Activated T-cell treated with anti-CD3 and anti-CD28 coated beads, Interleukin-2, amount 50 U/mL, for 72 hours (primary cell): ENCODE measurements at places on chromosomes 6 and 20.

DNA sequence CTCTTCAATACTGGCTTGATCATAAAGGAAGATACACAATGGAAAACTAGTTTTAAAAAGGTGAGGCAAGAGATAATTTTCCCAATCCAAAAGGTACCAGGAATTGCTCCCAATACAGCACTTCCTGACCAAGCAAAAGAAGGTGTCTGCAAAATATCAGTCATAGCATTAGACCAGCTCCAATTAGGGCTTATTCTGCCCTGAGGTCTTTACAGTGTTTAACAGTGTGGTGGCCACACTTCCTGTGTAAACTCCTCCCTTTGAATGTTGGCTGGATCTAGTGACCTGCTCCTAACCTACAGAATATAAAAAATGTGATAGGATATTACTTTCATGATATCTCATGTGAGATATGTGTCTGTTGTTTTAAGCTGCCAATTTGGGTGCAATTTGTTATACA is 57.1 kb upstream of the BTN3A2 start:
- DNase-seq = no peak

GRCh38 chr6:168374051-168374502 is 54.5 kb upstream of the DACT2 start:
- no peak for DNase-seq

DNA sequence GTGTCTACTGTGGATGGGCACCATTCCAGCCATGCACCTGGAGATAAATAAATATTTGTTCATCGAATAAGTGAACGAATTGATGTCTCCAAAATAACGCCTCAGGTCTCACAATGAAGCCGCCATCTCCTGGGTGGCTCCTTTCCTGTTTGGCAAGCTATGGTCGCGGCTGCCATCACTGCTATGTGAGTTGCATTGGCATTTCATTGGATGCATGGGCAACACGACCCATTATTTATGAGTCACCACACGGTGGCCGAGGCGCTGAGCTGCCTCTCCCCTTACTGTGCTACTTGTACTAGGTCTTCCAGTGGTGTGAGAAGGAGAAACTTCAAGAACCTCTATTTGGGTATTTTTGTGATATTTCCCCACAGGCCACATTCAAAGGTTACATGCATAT is 21.3 kb upstream of the PDE10A start:
- no peak for DNase-seq

DNA sequence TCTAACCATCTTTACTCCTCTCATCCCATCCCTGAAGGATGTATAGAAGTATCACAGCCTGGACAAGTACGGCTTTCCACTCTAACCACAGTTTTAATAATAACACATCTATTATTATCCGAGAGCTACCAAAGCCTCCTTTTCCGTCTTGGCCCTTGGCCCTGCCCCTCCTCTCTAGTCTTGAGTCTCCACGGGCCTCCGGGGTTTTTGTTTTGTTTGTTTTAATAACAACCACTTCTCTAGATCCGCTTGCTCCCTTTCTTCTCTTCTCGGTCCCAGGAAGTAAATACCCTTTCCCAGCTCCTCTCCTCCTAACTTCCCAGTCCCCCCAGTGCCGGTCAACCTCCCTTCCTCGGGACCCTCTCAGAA is 661 bp downstream of the LCA5 start:
- DNase-seq = peak; percentile 3

DNA sequence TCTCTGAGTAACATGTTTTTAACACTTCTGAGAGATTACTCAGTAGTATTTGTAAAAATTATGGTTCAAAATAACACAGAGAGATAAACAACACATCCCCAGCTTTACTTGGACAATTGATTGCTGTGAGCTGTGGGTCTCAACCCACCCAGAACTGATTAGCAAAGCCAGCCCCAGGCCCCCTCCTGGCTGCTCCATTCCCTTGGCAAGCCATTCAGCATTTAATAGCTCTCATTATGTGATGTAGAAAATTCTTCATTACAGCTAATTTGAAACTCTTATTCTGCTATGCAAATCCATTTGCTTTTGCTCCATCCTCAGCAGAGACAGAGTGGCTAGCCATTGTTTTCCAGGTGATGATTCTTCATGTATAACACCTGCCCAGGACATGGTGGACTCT is 16.6 kb upstream of the SIRT5 start:
- no peak for DNase-seq

GRCh38 chr6:121437851-121438651 is 2.6 kb downstream of the GJA1 start:
- no peak for DNase-seq

DNA sequence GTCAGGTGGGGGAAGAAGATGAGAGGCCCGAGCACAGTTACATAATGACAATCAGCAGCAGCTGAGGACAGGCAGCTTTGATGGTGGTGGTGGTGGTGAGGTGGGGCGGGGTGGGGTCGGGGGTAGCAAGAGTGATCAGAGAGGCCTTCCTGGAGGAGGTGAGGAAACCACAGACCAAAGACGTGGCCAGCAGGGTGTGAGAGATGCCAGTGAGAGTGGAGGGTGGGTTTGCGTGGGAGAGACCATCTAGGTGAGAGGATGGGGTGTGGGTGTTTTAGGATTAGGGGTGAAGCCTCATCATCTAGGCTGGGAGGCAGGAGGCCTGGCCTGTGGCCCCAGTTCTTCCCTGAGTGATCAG is 76.0 kb upstream of the TOX2 start:
- peak; percentile 26 for DNase-seq

- DNase-seq = peak; percentile 32
Measured at GRCh38 chr20:43750774-43751166, 24.0 kb upstream of the GTSF1L start.

- DNase-seq = peak; percentile 55
Measured at GRCh38 chr20:3980260-3981131, 34.9 kb downstream of the RNF24 start.

DNA sequence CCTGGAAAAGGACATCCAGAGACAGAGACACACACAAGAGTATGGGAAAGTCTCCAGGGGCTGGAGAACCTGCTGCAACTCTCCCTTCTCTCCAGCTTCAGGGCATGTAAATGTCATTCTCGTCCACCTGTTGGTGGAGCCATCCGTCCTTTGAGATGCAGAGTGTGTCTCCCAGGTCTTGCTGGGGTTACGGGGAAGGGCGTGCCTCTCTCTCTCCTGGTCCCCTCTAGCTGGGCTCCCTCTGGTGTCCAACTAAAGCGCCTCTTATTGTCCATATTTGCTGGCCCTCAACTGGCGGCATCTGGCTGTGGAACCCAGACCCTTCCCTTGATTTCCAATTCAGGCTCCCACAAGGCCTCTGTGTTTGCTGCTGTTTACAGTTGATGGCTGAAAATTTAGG is 244.1 kb downstream of the BMP7 start:
- DNase-seq = no peak

DNA sequence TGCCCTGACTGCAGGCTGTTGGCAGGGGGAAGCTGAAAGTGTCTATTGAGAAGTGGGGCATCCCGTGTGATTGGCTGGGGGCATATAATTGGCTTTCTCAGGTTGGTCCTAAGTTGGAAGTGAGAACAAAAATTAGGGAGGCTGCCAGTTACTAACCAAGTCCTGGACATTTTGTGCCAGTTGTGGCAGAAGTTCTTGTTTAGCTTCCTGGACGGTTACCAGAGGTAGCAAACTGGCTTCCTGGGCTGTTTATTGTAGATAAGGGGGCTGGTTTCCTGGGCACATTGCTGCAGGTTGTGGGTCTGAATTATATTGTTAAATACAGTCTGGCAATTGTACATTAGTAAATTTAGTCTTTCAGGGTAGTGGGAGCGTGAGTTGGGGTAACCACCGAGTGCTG is 50.6 kb upstream of the SLC2A12 start:
- DNase-seq = no peak

DNA sequence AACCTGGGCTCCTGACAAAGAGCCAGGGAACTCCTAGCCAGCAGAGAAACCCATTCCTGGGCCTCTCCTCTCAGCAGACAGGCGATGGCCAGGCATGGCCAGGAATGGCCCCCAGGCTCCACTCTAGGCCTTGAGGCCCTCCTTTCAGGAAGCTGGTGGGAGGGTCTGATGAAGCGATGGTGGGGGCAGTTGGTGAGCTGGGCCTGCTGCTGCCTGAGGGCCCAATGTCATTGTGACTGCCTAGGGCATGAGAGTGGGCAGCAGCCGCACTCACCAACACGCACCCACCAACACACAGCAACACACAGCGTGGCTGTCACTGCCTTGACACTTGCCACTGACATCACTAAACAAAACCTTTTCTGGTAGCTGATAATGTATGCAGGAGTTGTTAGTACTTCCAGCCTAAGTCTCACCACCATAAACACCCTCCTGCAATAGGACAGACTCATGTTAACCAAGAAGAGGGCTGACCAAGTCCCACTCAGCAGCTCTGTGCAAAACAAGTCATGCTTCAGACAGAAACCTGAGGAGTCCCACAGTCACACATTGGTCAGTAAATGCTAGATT is 69.3 kb downstream of the ABHD12 start:
- DNase-seq = no peak

DNA sequence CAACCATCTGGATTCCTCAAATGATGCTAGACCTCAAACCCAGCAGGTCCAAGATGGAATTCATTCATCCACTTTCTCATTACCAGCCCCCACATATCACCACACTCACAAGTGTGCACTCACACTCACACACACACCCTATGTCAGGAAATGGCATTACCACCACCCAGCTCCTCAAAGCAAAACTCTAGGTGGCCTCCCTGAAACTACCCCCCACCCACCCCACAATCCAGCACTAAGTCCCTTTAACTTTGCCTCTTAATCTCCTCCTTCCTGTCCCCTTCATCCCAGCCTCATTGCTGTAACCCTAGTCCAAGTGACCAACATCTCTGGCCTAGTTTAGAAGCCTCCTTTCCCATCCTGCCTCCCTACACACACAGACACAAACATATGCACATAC is 109.4 kb downstream of the TNFAIP3 start:
- no peak for DNase-seq

DNA sequence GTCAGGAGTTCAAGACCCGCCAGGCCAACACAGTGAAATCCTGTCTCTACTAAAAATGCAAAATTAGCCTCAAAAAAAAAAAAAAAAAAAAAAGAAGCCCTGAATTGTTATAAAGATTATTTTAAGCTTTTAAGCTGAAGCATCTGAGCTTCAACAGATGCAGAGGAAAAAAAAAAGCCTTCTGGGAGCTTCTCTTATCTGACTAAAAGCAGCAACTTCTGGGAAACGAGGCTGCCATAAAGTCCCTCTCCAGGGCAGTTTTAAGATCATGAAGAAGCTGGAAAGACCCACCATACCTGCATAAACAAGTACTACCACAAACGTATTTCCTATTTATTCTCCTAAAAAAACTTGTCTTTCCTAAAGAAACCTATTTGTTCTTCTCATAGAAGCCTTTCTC is 3.6 kb downstream of the SERINC3 start:
- DNase-seq = no peak

GRCh38 chr6:28974505-28974904 is 30.6 kb downstream of the ZNF311 start:
- DNase-seq = no peak

DNA sequence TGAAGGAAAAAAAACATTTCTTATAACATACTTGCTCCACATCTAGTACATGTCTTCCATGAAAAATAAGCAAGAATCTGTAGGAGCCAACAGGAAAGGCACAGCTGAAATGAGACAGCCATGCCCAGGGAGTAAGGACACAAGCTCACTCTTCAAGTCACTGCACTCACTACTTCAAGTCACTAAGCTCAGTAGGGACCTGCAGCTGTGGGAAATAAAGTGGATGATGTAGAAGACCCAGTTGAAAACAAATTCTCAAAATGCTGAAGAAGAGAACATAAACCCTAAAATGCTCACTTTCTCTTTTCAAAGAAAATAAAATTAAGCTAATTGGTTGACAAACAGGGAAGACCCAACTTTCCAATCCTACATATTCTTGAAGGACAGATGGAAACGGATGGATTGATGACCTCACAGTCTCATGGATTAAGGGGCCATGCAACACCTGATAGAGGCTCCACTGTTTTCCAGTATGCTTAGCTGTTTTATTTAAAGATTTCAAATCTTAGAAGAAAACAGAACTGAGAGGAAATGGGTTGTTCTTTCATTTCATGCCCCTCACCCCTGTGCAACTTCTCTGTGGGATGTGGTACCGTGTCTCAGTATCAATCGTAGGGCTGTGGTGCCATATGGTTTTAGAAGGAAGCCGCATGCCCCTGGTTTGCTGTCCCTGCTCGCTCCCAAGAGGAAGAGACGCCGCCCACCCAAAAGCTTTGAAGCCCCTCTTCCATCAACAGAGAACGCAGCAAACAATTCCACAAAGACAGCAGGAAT is 133.3 kb downstream of the WDR27 start:
- DNase-seq = no peak

DNA sequence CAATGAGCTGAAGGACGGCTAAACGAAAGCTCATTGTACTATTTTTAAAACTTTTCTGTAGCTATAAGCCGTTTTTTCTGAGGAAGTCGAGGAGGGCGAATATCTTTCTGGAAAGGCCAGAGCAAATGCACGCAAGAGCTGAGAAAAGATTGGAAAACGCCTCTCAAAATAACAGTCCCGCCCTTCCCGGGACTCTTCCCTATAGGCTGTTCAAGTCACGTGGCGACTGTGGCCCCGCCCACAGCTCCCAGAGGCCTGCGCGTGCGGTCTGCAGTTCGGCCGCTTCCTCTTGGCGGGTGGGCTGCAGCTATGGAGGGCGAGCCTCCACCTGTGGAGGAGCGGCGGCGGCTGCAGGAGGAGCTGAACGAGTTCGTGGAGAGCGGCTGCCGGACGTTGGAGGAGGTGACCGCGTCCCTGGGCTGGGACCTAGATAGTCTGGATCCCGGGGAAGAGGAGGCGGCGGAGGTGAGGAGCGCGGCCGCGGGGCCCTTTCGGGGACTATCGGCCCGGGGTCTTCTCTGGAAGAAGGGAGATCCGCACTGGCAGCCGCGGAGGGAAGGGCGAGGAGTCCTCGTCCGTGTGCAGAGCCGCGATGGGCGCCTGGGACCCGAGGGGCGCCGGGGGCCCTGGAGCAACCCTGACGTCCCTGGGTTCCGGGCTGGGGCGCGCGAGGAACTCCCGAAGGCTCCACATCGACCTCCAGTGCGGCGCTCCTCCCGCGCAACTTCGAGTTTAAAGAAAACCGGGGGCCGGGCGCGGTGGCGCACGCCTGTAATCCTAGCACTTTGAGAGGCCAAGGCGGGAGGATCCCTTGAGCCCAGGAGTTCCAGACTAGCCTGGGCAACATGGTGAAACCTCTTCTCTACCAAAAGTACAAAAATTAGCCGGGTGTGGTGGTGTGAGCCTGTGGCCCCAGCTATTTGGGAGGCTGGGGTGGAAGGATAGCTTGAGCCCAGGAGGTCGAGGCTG is at the start of gene SNRNP48:
Gene SNRNP48 (plus strand): TSS at position 250 of the 969 bp plus-strand sequence. CDS start 60 bp downstream, at position 310.
- peak; percentile 94 for DNase-seq

- DNase-seq = no peak
Measured at GRCh38 chr6:107699697-107700325, 124.3 kb downstream of the SCML4 start.

- no peak for DNase-seq
Measured at GRCh38 chr6:121847806-121848522, 412.5 kb downstream of the GJA1 start.

DNA sequence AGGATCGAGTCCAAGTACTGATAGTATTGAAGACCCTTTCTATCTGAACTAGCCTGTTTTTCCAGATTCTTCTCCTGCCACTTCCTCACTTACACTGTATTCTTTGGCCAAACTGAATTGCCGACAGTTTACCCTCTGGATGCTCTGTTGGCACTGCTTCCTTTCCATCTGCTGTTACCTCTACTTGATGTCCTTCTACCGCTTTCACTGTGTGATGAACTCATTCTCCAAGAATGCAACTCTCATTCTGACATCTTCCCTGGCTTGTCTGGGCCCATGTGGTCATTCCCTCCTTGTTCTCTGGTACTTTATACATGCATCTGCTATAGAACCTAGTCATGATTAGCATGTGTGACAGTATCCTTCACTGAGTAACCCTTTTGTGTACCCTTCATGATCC is 16.3 kb downstream of the RPRD1B start:
- no peak for DNase-seq

GRCh38 chr6:82268301-82268846 is 20.8 kb upstream of the IBTK start:
- DNase-seq = no peak
